ENCODE measurements at places on chromosomes 6 and 20.

DNA sequence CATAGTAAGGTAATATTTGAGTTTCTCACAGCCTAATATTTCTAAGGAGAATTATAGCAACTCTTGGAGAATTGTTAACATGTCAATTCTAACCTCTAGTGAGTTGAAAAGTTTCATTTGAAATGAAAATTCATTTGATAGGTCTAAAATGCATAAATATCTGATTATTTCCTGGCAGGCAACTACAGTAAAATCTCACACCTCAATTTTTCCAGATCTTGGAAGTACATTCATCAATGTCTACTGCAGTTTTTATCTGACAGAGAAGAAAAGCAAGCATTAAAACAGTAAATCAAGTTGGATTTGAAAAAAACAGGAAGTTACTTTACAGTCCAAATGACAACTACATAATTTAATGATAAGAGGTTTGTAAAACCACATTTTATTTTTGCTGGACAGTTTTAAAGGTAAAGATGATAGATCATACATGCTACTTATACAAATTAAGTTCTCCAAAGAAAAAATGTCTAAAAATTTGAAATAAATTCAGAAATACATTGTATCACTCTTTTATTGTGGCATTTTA lies 631.3 kb downstream of the EYS start:
- DNase-seq, result no peak

DNA sequence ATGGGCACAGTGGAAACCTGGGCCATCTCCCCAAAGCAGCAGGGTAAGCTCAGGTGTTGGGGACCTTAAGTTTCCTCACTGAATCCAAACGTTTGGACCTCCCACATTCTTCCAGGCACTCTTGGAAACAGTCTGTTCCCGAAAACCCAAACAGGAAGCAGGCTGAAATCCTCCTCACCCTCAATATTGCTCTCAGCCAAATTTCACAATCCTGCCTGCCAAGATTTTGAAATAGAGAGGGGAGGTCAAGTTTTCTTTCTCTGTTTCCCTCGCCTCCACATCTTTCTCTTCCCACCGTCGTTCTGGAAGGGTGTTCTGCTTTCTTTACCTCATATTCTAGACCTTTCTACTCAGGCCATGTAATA lies 392.0 kb upstream of the SASH1 start:
- DNase-seq, result no peak

GRCh38 chr6:88920088-88920487 lies 43.3 kb downstream of the RNGTT start:
- no peak for DNase-seq

- no peak for DNase-seq
Observed at GRCh38 chr6:166173281-166173951, 5.8 kb upstream of the TBXT start.

GRCh38 chr6:127190552-127190951 lies 72.1 kb downstream of the RSPO3 start:
- peak; percentile 52 for DNase-seq

GRCh38 chr6:15380351-15380750 lies 134.5 kb downstream of the JARID2 start:
- no peak for DNase-seq

GRCh38 chr6:80673367-80673766 lies 566.9 kb downstream of the BCKDHB start:
- DNase-seq, result no peak

GRCh38 chr6:75711173-75711572 lies 37.9 kb upstream of the MYO6 start:
- no peak for DNase-seq

- no peak for DNase-seq
Observed at GRCh38 chr6:30446259-30446658, 43.0 kb upstream of the HLA-E start.

DNA sequence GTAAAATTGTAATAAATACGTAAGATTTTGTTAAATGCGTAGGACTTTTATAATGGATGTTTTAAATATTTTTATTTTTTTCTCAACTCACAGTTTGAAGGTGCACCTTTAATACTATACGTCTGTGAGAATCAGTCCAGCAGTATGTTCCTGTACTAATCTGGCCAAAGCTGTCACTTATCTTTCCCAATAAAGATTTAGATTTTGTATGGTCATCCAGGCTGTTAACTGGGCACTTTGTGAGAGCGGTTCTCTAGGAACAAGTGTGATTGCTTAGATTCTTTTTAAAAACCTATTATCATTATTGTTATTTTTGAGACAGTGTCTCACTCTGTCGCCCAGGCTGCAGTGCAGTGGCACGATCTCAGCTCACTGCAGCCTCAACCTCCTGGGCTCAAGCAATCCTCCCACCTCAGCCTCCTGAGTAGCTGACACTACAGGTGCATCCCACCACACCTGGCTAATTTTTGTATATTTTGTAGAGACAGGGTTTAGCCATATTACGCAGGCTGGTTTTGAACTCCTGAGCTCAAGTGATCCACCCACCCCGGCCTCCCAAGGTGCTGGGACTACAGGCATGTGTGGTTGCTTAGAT lies 1.7 kb downstream of the DCBLD1 start:
- DNase-seq, result no peak

DNA sequence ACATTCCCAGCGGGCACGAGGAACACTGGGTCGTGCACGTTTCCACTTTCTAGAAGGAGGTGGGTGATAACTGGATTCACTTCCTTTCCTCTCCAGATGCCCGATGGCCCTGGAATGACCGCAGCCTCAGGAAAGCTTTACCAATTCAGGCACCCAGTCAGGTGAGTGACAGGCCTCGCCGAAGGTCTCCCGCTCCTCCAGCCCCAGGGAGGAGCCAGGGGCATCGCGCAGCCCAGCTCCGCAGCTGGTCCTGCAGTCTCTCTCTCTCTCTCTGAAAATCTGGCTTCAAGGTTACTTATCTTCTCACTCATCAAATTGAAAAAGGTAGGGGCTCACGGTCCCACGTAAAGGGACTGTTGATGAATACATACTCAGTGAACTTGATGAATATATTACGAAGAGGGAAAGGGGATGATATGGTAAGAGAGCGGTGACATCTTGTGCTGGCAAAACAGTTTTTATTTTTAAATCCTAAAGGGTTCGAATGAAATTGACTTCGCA lies 891 bp downstream of the RIPPLY2 start:
- DNase-seq, result peak; percentile 50

DNA sequence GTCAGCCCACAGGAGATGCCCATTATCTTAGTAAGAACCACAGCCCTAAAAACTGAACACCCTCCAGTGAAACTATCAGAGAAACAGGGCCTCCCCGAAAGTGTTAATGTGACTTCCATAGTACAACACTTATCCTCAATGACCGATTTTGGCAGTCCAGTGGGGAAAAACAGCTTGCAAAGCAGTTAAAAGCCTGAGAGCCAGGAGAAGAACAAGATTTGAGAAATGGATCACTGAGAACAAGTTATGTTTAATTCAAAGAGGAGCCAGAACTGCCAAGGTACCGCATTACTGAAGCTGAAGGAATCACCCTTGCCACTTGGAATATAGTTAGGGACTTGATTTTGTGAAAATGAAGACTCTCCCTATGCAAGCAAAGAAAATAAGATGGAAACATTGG lies 236.9 kb downstream of the QKI start:
- DNase-seq, result no peak

DNA sequence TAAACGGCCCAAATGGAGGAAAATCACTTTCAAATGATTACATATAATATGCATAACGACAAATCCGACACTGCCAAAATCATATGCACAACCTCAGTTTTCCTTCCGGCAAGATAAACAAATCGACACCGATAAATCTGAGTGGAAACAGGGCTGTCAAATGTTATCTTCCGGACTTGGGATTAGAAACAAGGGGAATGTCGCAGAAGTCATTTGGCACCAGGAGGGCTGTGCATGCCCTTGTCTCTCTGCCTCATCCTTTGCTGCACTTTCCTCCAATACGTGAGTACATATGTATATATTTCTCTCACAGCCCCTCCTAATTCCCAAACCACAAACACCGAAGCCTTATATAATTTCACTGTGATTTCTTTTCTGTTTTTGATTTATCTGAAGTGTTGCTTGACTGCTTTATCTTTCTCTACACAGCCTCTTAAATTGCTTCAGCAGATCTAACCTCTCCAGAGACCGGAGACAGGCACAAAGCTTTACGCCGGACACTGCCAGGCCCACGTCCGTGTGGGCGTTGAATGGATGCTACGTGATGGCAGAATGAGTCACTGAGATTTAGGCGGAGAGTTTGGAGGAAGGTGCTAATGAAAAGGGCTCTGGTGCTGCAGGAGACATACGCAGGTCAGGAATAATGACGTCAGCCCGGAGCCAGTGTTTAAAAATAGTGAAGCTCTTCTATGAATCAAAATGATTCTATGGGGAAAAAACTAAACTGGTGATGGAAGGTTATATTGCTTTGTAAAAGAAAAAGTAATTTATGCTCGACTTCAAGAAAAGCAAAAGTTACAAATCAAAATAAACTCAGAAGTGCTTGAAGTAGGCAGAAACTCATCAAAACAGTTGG lies 21.0 kb upstream of the PRELID3B start:
- no peak for DNase-seq

DNA sequence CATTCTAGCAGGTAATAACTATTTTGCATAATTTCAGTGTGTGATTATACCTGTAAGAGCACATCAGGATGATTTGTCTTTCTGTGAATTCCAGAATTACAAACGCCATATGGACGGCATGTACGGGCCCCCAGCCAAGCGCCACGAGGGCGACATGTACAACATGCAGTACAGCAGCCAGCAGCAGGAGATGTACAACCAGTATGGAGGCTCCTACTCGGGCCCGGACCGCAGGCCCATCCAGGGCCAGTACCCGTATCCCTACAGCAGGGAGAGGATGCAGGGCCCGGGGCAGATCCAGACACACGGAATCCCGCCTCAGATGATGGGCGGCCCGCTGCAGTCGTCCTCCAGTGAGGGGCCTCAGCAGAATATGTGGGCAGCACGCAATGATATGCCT lies 122.7 kb downstream of the TMEM242 start:
- no peak for DNase-seq

GRCh38 chr6:36677059-36677749 lies 1.3 kb upstream of the CDKN1A start:
- no peak for DNase-seq

- no peak for DNase-seq
Observed at GRCh38 chr20:57517904-57518303, 7.0 kb downstream of the CTCFL start.

DNA sequence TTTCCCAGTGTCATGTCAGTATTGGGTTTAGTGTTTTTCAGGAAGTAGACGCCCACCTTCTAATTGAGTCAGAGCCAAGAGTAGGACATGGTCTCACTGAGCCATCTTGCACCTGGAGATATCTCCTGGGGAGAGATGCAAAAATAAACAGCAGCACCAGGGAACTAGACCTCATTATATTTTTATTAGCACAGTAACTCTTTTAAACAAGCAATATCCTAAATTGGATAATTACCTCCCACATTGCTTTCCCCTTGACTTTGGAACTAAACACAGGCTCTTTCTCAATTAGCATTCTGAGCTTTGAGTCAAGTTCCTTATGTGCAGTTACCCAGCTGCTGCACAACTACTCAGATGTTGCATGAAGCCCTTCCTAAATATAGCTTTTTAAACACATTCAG lies 175.4 kb downstream of the IBTK start:
- DNase-seq, result peak; percentile 44

Measured in NCI-H82 (cell line).